Retinal pigment epithelial cell (primary cell): ENCODE measurements at places on chromosomes 1 and 21.

- no peak for DNase-seq
Measured at GRCh38 chr1:39666772-39667171, 5.1 kb downstream of the NT5C1A start.

- peak; percentile 84 for DNase-seq
Measured at GRCh38 chr1:182149411-182149965, 88.0 kb upstream of the ZNF648 start.

DNA sequence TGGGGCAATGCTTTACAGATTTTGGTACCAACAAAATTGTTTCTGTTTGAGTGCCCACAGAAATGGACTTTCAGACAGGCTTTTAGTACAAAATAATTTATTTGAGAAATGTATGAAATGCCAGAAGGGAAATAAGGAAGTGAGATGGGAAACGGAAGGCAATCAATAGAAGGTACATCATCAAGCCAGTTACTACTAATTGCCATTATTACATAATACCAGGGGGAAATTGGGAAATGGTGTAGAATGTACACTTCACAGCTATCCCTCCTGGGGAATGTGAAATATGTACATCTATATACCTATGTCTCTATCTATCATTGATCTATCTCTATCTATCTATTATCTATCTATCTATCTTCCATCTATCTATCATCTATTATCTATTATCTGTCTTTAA lies 264.6 kb upstream of the B3GALT2 start:
- no peak for DNase-seq

DNA sequence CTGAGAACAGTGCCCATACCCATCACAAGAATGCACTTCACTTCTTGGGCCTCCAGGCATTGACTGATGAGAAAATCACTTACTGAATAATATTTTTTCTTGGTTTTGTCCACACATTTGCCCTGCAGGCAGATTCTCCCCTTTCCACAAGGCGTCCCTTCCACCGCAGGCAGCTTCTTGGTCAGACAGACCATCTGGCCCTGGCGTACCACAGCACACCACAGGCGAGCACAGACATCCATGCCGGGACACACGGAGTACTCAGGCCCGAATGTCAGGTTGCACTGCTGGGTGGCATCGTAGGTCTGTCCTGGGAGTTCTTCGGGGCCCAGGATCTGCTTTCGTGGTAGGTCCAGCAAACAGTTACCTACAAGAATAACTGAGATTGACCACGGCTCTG lies 32.5 kb downstream of the ADAMTS5 start:
- DNase-seq = no peak

GRCh38 chr1:202210385-202210784 lies 16.8 kb downstream of the LGR6 start:
- no peak for DNase-seq

GRCh38 chr1:226656601-226657277 lies 82.3 kb downstream of the ITPKB start:
- DNase-seq = no peak

DNA sequence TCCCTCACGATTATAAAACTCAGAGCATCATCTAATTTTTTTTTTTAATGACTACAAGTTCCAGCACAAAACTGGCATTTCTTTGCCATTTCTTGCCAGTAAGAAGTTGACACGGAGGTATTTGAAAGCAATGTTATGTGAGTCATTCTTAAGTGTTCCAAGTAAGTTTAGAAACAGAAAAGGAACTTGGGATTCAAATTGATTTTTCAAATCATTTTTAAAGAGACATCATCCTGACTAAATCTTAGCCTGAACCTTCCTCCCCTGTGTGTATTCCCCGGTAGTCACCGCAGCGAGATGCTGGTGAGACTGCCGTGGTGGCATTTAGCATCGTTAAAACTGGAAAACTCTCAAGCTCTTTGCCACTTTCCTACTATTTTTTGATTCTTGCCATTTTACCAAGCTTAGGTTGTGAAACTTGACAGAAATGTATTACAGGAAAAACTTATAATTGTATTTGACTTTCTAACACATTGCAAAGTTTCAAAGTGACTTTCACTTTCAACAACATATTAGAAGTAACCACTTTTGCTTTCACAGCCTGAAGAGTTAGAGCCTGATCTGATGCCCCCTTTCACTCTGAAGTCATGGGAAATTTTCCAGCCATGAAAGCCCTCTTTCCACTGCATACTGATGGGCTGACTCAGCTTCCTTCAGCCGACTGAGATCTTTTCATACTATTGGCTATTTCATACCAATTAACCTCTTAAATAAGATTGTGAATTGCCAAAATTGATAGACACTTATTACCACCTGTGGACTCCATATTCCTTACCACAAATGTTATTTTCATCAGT lies 61.4 kb downstream of the OLFML2B start:
- peak; percentile 76 for DNase-seq

- no peak for DNase-seq
Measured at GRCh38 chr1:117599286-117600221, 6.3 kb upstream of the TENT5C start.

DNA sequence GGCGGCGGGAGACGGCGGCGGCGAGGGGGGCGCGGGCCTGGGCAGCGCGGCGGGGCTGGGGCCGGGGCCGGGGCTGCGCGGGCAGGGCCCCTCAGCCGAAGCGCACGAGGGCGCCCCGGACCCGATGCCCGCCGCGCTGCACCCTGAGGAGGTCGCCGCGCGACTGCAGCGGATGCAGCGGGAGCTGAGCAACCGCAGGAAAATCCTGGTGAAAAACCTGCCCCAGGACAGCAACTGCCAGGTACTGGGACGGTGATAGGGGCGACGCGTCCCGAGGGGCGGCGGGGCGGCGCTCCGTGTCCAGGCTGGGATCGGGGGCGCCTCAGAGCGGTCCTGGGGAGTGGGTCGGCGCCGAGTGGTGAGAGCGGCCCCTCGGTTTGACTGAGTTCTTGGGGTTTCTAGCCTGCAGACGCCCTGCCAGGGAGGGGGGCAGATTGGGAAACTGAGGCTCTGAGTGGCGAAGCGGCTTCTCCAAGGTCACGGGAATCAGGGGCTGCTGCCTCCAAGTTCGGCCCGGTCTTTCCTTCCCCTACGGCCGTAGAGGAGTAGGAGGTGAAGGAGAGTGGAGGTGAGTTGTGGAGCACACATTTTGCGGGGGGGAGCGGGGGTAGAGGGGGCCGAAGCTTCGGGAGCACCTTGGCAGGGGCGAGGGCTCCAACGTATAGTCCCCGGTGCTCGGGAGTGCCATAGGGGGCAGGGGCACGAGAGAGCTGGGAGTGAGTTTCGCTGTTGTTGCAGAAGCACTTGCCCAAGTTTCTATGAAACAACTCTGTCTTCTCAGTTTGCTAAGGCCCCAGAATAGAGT lies 508 bp downstream of the RAVER2 start:
- no peak for DNase-seq

DNA sequence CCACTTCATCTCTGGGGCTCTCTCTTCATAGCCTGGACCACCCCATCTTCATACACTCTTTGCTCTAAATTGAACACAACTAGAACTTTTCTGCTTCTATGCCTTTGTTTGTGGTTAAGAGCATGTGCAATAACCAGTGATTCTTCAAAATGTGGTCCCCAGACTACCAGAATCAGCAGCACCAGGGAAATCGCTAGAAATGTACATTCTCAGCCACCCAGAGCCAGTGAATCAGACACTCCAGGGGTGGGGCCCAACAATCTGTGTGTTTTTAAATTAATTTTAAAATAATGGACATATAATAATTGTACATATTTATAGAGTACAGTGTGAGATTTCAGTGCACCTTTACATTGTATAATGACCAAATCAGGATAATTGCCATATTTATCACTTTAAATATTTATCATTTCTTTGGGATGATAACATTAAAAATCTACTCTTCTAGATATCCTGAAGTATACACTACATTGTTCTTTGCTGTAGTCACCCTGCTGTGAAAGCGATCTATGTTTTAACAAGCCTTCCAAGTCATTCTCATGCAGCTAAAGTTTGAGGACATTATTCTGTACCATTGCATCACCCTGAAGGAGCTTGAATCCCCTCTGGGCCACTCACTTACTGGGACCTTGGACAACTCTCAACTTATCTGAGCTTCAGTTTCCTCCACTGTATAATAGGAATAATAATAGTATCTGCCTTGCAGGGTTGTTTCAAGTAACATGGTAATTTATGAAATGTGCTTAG lies 10.8 kb downstream of the GRHL3 start:
- no peak for DNase-seq

DNA sequence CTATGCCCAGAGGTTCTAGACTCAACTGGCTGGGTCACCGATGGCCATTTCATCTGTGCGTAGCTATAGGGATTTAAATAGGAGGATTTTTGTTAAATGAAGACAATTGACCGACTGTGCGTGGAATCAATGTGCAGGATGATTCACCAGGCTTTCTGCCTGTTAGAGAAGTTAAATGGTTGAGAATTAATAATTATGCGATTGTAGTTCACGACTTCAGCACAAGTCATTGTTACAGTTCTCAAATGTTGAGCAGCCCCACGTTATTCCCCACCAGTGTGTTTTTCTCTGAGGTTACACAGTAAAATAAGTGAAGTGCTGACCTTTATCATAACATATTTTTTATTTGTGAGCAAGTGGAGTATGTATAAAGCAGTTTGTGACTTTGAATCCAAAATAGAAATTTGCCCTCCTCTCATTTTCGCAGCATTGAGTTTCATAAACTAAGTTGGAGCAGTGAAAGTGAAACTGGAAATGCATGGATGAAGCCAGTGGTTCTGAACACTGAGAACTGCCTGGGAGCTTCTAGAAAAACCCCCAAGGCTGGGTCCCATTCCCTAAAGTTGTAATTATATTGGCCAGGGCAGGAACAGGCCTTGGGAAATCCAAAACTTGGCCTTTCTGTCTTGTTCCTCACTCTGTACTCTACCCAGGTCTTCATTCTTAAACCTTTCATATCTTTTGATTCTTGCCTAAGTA lies 102.6 kb downstream of the GALNT2 start:
- DNase-seq = no peak

DNA sequence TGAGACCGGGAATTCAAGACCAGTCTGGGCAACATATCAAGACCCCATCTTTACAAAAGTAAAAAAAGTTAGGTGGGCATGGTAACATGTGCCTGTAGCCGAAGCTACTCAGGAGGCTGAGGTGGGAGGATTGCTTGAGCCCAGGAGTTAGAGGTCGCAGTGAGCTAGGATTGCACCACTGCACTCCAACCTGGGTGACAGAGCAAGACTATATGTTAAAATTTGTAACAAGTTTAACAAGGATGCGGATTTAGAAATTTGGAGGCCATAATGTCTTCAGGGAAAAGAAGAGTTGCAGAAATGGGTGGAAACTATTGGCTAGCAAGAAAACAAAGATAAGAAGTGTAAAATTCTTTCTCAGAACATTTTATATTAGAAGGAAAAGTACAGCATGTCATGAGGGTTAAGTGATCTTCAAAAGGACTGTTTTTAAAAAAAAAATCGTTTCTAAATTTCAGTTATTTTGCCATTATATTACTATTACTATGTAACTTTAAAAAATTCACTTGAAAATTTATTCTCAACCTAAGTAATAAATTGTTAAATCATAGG lies 17.6 kb downstream of the SOAT1 start:
- DNase-seq = no peak

DNA sequence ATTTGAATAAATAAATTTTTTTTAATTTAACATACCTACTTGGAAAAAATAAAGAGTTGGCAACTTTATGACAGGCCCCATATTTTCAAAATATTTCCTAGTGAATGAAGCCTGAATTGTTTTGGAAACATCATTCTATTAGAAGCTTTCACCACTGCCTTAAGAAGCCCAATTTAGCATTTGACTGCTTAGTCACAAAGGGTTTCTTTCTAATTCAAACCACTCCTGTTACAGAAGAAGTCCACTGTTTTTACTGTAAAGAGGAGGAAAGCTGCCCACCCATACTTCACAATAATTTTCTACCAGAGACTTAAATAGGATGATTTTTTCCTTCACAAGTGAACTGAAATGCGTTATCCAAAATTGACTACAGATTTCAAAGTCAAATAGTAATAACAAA lies 534.6 kb upstream of the PTBP2 start:
- no peak for DNase-seq

DNA sequence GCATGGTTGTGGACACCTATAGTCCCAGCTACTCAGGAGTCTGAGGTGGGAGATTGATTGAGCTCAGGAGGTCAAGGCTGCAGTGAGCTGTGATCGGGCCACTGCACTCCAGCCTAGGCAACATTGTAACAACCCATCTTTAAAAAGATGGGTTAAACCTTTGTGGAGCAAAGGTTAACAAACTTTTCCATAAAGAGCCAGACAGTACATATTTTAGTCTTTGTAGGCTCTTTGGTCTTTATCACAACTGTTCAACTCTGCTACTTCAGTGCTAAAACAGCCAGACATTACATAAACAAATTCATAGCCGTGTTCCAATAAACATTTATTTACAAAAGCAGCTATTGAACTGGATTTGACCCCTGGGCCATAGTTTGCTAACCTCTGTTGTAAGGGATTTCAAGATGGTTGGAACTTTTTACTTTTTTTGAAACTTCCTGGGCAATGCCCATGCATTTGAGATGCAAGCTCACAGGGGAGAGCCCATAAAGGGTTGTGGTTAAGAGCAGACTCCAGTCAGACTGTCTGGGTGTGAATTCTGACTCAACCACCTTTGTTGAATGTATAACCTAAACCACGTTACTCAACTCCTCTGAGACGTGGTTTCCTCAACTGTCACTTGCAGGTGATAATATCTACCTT lies 10.8 kb downstream of the INAVA start:
- no peak for DNase-seq

DNA sequence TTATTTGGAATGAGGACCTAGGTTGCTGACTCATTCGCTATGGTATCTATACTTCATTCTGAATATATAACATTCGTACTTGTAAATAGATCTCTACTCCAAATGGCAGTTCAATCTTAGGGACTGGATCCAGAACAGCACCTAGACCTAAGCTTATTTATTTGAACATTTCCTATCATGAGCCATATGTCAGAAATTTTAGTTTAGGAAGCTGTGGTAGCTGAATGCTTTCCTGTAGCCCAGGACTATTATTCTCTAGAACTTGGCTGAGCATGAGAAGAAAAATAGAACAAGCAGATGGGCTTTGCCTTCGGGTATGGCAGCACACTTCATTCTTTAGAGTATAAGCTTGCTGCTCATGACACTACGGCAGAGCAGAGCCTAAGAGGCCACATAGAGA lies 1114.4 kb upstream of the B3GALT2 start:
- no peak for DNase-seq

DNA sequence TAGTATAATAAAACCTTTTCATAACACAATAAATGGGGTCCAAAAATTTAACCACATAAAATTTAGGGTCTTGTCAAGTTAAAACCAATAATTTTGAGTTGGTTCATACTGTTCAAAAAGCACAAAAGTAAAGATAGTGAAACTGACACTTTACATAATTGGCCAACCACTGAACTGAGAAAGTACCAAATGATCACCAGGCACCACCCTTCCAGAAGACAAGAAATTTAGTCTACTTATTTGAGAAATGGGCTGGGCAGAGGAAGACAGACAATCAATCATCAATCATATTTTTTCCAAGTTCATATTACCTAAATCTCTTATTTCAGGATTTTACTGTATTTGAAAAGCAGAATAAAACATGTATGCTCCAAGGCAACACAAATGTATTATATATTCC lies 6.5 kb upstream of the GOLPH3L start:
- no peak for DNase-seq

DNA sequence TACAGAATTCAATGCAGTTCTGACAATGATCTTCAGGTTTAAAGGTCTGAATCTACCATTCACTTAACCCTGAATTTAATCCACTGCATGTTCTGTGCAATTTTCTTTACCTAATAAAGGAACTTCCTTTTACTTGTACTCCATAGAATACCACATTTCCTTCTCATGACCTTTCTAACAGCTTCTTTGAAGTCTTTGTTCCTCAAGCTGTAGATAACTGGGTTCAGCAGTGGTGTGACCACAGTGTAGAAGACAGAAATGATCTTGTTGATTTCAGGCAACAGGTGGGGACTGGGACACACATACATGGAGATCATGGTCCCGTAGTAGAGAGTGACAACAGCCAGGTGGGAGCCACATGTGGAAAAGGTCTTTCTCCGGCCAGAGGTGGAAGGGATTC lies 878 bp downstream of the OR11L1 start:
- DNase-seq = no peak
